ENCODE measurements at places on chromosomes 11 and 22. TPM values are rescaled to one million over a fixed set of nuclear protein-coding genes. Genes with fewer than 3 reads are reported as not detected.

DNA sequence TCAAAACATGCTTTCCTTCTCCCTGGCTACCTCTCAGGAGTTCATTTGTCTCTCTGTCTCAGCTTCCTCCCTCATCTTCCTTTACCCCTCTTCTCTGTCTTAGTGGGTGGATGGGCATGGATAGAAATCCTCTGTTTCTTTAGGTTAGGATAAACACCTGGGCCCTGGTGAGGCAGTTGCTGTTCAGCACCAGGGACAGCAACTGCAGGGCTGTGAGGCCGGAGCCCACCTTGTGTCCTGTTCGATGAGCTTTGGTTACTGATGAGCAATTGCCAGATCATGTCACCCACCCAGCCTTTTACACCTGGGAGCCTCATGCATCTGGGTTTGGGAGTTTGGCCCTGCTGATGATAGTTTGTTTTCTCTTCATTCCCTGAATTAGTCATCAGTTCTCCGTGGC lies 6.1 kb upstream of the CRYBB3 start:
- no peak for DNase-seq

DNA sequence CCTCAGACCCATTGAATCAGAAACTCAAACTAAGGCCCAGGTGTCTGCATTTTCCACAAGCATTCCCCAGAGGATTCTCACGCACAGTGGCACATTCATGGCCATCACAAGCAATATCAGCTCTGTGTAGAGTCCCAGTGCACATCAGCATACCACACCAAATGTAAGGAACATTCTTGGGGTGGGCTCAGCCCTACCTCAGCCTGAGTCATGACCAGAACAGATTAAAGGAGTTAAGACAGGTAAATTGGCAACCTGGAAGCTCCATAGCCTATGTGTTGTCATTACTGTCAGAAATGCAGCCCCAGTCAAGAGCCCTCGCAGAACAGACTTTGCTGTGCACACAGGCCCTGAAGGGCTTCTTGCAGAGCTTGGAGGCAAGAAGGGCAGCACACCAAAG lies 53.1 kb downstream of the OPCML start:
- no peak for DNase-seq

- DNase-seq = no peak
These were observed 92.5 kb downstream of the SIK3 start for GRCh38 chr11:117005758-117006157.

OR5P2 gene
- total RNA-seq = not detected

GRCh38 chr11:61334434-61335354 lies 1.7 kb downstream of the TKFC start:
- DNase-seq = no peak
